ENCODE measurements at places on chromosomes 6 and 20.

DNA sequence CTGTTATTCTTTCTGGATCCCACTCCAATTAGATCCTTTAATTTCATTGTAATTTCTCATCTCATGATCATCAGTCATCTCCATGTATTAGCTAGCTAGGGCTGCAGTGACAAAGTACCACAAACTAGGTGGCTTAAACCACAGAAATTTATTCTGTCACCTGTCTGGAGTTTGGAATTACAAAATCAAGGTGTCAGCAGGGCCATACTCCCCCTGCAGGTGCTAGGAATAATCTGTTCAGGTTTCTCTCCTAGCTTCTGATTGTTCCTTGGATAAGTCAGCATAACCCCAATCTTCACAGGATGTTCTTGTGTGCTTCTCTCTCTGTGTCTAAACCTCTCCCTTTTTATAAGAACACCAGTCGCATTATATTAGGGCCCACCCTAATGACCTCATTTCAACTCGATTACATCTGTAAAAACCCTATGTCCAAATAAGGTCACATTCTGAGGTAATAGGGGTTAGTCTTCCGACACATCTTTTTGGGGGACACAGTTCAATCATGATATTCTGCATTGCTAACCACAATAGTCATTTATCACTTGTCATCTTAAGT lies 40.5 kb downstream of the BEND6 start:
- DNase-seq: no peak

DNA sequence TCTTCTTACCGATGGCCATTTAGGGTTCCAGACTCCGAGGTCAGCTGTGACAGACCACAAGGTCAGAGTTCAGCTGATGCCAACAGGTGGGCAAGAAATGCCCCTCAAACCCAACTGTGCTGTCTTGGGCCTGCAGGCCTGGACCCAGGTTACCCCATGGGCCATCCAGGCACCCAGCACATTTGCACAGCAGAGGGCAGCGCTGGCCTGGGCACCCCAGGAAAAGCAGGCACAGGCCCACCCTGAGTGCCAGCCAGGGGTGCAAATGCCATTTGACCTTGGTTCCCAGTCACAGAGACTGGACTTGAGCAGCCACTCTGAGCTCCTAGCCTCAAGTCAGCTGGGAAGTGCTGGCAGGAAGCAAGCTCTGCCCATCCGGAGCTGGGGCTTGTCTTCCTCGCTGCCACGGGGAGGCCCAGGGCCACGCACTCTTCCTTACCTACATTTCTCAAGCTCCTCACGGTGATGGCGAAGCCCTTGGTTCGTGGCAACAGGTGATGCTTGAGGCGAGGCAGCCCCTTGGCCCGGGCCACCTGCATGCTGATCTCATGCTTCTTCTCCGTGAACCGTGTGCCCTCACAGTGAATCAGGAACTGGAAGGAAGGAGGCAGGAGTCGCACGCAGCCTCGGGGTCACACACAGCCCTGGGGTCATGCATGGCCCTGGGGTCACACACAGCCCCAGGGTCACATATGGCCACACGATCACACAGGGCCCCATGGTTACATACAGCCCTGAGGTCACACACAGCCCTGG lies 120.8 kb downstream of the AGPAT4 start:
- no peak for DNase-seq

DNA sequence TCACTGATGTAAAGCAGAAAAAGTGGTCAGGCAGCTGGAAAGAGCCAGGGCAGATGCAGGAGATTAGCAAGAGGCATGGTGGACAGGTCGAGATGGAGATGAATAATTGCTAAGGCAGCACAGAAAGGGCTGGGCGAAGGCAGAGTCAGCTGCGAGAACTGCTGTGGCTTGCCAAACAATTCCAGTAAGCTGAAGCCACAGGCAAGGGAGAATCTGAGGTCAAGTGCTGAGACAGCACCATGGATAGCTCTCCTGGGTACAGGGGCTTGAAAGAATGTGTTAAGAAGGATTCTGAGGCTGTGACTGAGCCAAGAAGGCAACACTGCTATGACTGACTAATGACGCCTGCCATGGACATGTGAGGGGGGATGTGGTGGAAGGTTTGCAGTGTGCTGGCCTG lies 220.8 kb upstream of the FOXA2 start:
- no peak for DNase-seq

GRCh38 chr6:125987026-125987617 lies 782 bp downstream of the TRMT11 start:
- peak; percentile 5 for DNase-seq

DNA sequence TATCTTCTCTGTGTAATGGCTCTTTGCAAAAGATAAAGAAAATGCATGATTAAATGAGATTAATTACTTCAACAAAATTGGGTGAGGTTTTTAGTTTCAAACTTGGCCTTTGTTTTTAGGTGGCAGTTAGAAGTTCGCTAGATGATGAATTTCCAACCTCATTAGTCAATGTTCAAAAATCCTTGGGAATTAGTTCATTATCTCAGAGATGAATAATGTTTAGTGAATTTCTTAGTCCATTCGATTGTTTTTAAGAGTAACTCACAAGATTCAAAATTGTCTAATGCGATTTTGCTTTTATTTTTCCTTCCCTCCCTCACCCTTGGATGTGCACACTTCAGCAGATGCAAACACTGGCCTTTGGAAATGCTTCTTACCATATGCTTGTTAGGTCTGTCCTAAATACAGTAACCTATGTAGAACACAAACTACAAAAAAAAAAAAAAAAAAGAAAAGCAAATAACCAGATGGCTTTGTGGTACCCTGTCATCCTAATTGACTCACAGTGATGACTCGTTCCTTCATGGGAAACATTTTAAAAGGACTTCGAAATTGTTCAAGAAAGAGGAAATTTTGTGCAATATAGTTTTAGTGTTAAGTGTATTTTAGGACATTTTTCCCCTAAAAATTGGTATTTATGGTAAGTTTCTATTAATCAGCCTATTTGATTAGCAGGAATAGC lies 66.7 kb downstream of the FAM229B start:
- no peak for DNase-seq

DNA sequence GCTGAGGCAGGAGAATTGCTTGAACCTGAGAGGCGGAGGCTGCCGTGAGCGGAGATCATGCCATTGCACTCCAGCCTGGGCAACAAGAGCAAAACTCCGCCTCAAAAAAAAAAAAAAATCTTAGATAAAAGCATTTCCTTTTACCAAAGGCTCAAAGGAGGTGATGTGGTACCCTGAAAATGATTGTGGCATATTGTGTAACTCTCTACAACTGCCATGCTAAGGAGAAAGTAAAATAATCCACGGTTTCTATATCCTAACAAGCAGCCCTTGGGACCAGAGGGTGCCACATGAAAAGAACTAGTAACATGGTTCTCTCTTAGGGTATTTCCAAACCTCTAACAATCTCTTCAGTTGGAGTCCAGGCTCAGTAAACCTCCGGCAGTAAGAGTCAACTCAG lies 38.8 kb upstream of the SLA2 start:
- no peak for DNase-seq

GRCh38 chr6:167548451-167548850 lies 223.6 kb downstream of the TTLL2 start:
- no peak for DNase-seq

GRCh38 chr6:26195924-26196845 lies 109.0 kb downstream of the HFE start:
- DNase-seq: no peak

DNA sequence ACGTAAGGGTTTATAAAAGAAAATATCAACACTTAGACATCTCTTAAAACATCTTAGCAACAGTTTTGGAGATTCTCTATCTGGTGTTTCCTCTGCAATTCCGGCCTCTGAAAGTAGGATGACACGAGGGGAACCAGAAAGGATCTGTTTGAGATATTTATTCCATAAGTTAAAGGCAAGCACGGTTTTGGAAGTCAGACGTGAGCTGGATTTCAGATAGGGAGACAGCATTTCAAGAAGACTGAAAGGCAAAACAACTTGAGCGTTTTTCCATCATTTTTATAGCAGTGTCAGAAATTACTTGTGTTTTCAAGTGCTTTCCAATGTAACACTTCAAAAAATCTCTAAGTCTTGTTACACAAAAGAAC lies 52.9 kb upstream of the BTN3A2 start:
- DNase-seq: no peak

GRCh38 chr6:42375007-42375635 lies 76.6 kb downstream of the TRERF1 start:
- DNase-seq: no peak

GRCh38 chr6:54878718-54879117 lies 32.1 kb downstream of the FAM83B start:
- DNase-seq: no peak

DNA sequence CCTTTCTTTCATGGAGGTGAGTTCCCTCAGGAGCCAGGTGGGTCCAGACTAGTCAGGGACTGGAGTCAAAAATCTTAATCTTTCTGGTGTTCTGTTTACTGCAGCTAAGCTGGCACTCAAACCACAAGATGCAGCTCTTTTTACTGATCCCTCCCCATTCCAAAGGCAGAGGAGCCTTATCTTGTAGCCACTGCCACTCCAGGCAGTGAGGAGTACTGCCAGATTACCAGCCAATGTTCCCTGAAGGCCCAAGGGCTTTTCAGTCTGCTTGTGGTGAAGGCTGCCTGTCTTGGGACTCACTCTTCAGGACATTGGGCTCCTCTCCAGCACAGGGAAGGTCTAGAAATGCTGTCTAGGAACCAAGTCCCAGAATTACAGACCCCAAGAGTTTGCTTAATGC lies 490.4 kb upstream of the ADGRB3 start:
- no peak for DNase-seq

DNA sequence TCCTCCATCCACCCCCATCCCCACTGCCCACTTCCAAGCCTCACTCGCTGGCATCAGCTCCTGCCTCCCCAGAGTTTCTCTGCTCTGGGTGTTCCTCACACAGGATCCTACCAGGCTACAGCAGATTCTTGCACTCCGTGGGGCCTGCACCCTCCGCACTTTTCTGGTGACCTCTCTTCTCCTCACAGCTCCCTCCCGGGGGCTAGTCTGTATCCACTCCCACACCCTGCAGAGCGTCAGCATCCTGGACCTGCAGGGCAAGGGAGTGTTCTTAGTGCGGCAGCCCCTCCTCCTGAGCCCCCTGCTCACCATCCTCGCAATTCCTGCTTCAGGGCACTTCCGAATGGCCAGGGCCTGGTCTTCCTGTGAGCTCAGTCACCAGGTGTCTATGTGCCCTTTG lies 224.2 kb downstream of the DLL1 start:
- no peak for DNase-seq

GRCh38 chr6:5081955-5082354 lies 3.2 kb upstream of the PPP1R3G start:
- DNase-seq: no peak

DNA sequence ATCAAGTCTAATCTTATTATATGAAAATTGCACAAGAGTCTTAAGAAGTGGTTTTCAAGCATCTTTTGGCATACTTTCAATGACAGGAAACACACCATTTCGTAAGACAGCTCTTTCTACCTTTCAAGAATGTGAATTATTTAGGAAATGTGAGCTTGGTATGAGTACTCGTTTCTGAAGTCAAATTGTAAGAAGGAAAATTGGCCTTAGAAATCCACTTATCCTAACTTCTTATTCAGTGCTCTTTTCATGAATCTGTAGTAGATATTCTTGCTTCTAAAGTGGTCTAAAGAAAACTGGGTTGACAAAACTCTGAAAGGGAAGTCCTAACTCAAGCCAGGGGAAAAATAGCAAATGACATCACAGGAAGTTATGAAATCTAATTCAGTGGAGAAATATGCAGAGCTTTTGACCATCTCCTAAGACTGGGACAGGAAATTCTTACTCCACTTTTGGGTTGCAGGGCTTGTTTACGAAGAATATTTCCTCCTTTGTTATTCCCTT lies 38.5 kb upstream of the OGFRL1 start:
- no peak for DNase-seq

- no peak for DNase-seq
Measured at GRCh38 chr6:85864453-85865401, 222.0 kb upstream of the SYNCRIP start.

- peak; percentile 65 for DNase-seq
Measured at GRCh38 chr20:35311409-35311808, 19.2 kb upstream of the FAM83C start.

DNA sequence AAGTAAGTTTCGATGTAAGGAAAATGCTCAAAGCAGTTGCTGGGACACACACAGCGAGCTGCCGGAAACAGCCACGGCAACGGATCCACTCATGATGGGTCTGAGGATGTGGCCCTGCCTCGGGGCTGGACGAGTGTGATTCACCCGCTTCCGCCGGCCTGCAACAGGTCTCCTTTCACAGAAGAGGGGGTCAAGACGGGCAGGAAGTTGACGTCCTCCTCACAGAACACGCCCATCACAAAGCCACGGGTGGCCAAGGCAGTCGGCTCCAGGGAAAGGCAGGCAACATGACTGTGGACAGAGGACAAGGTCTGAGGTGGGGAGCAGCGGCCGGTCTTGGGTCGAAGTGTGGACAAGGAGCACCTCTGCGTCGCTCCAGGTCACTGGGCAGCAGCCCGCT lies 29.9 kb upstream of the SMOC2 start:
- no peak for DNase-seq

GRCh38 chr6:72733045-72733444 lies 111.2 kb downstream of the KCNQ5 start:
- DNase-seq: no peak

DNA sequence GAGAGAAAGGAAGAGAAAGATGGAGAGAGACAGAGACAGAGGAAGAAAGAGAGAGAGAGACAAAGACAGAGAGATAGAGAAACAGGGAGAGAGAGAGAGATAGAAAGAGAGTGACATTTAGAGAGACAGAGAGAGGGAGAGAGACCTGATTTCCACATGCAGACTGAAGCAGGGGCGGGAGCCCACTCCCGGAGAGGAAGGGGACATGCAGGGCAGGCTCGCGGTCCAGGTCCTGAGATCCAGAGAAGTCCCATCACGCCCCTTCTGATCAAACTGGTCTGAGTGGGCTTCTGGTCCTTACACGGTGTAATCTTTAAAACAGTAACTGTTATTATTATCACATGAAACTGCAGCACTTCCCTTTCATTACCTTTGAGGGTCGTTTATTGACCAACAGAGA lies 62.2 kb downstream of the PHACTR3 start:
- no peak for DNase-seq

DNA sequence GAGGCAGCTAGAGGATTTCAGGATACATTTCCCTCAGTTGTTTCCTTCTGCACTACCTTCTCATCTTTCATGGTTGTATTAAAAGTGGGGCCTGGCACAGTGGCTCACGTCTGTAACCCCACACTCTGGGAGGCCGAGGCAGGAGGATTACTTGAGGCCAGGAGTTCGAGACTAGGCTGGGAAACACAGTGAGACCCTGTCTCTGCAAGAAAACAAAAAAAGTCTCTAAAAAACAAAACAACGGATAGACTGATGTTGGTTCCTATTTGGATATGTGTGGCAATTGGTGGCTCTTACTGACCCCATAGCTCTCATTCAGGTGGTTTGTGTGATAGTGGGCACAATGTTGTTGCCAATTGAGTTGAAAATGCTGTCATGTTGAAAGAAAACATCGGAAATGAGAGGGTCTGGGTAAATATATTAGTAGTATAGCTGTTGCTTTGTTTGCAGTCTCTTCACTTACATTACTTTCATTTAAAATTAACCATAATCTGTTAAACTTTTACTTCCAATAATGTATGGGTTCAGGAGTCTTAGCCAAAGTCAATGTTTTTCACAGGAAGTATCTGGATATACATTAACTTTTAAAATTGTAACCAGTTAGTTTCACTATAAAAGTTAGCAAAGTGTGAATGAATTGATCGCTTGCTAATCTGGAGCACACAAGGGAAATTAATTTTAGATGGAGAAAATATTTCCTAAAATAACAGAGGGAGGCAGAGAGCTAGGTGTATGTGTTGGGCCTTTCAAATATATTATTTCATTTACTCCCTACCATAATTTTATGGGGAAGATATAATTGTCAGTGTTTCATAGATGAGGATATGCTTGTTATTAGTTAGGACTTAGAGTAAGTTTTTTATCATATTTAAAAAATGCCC lies 31.1 kb downstream of the UTRN start:
- no peak for DNase-seq

- no peak for DNase-seq
Measured at GRCh38 chr6:12173181-12173580, 117.0 kb upstream of the EDN1 start.
